ENCODE measurements at places on chromosomes 6 and 20.

- no peaks in the 10 kb centered on the region for H3K36me3 ChIP-seq
- peak overlapping the region; percentile 99 for H3K27ac ChIP-seq
- H3K4me1 ChIP-seq, result peaks cover 76% of the 10 kb centered on the region
These were observed 796 bp downstream of the SENP6 start for GRCh38 chr6:75602246-75603105.

- peaks cover 4% of the 10 kb centered on the region for H3K36me3 ChIP-seq
- H3K27ac ChIP-seq, result no peak overlapping the region
- H3K27me3 ChIP-seq, result peaks cover 10% of the 10 kb centered on the region
- peak; percentile 58 for DNase-seq
- peaks cover 6% of the 10 kb centered on the region for H3K4me1 ChIP-seq
These were observed 48.2 kb downstream of the MRPL14 start for GRCh38 chr6:44078827-44079671.

DNA sequence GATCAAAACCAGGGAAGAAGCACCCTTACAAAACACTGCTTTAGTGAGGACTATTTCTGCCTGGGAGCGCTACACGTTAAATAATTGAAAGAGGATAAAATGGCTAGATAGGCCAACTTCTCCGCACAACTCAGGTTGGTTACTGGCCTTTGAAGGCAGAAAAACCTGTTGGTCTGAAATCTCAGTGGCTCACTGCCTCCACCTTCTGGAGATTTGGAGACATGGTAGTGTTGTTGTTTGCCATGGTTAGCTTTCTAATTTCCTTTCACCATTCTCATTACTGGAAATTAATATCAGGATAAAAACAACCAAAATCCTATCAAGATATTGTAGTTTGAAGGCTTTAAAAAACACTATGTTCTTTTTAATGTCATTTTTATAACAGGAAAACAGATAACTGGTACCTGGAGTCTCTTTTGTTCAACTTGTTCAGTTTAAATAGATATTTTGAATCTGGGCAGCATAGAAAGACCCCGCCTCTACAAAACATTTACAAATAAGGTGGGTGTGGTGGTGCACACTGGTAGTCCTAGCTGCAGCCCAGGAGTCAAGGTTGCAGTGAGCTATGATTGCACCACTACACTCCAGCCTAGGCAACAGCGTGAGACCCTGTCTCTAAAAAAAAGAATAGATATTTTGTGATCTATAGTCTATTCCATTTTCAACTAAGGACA is 27.5 kb upstream of the BCLAF1 start:
- no peak overlapping the region for H3K27ac ChIP-seq
- H3K27me3 ChIP-seq, result no peaks in the 10 kb centered on the region
- peak; percentile 63 for DNase-seq
- H3K36me3 ChIP-seq, result no peaks in the 10 kb centered on the region
- peaks cover 5% of the 10 kb centered on the region for H3K4me1 ChIP-seq

DNA sequence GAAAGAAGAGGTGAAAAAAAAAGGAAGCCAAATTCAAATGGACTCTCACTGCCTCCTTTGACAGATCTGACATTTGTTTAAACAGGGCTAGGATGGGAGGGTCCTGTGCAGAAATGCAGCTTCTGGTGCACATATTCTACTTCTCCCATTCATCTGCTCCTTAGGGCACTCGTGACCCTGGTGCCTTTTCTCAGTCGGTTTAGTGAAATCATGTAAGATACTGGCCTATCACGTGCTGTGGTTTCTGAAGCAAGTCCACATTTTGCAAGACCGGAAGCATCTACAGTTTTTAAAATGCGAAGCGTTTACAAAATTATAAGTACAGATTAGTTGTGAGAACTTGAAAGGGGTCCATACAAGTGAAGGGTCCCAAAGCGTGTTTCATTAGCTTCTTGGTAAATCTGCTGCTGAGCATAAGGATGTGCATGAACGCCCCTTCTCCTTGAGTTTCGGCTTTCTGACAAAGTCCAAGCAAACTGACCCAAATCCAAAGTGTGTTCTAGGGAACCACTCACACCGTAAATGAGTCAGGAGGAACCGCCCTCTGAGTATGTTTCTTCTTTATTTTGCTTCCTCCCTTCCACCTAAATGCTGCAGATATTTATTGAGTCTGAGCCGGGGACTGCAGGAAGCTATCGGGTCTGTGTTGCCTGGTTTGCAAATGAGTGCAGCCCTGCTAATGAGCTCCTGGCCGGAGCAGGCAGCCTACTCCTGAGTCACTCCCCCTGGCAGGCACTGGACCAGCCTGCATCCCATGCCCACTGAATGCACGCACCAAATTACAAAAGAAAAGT is 323.8 kb upstream of the JARID2 start:
- peak overlapping the region; percentile 15 for H3K4me3 ChIP-seq
- H3K36me3 ChIP-seq, result no peaks in the 10 kb centered on the region
- no peak for DNase-seq

DNA sequence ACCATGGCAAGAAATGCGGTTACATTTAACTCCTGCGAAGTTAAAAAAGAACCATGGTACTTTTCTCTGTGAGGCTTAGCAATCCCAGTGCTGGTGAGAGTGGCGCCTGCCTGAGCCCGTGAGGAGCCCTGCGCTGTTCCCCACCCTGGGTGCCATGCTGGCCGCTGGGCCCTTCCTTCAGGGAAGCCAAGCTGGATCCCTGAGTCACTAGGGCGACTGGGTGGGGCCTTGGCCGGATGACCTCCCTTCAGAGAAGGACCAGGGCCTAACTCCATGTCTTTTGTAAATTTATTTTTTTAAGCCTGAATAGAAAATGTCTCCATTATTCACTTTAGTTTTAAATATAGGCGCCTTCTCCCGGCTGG is 209.1 kb downstream of the ERMARD start:
- H3K36me3 ChIP-seq, result no peaks in the 10 kb centered on the region
- H3K4me1 ChIP-seq, result peaks cover 15% of the 10 kb centered on the region
- no peak overlapping the region for H3K4me3 ChIP-seq
- H3K27me3 ChIP-seq, result peaks cover 8% of the 10 kb centered on the region
- DNase-seq, result no peak
